ENCODE measurements at places on chromosomes 7 and 10. TPM values are rescaled to one million over a fixed set of nuclear protein-coding genes. Genes with fewer than 3 reads are reported as not detected.

Gene TLX1
- total RNA-seq = 1.3 TPM

Gene CTNNA3
- total RNA-seq = 15.5 TPM

Gene SRRM3
- total RNA-seq = 0.62 TPM

Gene CYP3A4
- not detected for total RNA-seq

Gene LIPF
- not detected for total RNA-seq

Gene INA
- total RNA-seq = 1.0 TPM

Gene THSD7A
- 10.6 TPM for total RNA-seq

Gene NUTM2D
- total RNA-seq = 3.5 TPM

Gene UBTD1
- 25.1 TPM for total RNA-seq

Gene CYP2E1
- total RNA-seq = 0.31 TPM

Gene SLC16A9
- 9.5 TPM for total RNA-seq

Gene MYH16
- total RNA-seq = not detected

Gene CLRN3
- not detected for total RNA-seq

DNA sequence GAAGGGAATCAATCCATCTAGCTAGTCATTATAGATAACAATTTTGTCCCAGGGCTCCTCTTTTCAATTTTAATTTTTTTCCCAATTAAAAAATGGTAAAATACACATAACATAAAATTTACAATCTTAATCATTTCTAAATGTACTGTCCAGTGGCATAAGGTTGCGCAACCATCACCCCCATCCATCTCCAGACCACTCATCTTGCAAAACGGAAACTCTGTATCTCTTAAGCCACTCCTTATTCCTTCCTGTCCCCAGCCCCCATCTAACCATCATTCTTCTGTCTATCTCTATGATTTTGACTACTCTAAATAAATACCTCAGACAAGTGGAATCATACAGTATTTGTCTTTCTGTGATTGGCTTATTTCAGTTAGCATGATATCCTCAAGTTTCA is 46.1 kb upstream of the RAB18 start:
- no peak for DNase-seq

GRCh38 chr7:22204312-22204711 is 152.6 kb downstream of the RAPGEF5 start:
- DNase-seq = no peak

GRCh38 chr7:32177232-32177631 is 107.0 kb upstream of the PDE1C start:
- DNase-seq = peak; percentile 29

GRCh38 chr7:26393818-26394217 is 102.2 kb downstream of the SNX10 start:
- DNase-seq = no peak

DNA sequence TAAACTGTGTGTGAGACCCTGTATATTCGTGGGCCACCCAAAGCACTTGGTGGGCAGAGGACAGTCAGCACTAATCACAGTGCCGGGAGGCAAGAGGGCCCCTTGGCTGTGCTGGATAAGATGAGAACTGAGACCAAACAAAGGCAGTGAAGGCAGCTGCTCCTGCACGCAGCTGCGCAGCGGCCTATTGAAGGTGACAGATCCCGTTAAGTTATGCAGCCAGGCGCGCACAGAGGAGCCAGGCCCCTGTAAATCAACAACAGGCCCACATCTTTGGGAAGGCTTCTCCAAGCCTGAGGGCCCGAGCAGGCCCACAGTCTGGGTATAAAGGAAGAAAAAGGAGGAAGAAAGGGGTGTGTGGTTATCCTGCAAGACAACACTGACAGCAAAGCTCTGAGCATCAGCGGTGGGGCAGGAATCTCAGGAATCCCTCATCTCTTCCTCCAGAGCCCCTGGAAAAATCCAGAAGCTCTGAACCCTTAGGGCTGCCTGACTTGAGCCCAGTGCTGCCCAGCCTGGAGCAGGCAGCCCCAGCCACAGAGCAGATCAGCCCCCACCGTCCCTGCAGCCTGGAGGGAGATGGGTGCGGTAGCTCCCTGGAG is 154.2 kb downstream of the ARHGAP12 start:
- peak; percentile 90 for DNase-seq

GRCh38 chr10:21334891-21335696 is 190.4 kb downstream of the SKIDA1 start:
- DNase-seq = peak; percentile 50

DNA sequence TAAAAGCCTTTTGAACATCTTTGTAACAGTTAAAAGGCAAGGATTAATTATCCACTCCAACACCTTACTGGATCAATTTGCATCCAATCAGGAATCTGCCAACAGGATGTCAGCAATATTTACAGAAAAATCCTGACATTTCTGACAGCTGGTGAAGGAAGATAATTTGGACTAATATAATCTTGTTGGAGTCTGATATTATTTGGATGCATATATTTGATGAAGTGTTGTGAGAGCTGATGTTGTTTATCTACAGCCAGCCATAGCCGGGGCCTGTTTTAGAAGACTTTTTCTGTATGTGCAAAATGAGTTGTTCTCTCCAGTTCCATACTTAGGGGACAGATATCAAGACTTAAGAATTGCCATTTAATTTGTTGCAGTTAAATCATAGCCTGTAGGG is 91.1 kb downstream of the GPR37 start:
- no peak for DNase-seq

DNA sequence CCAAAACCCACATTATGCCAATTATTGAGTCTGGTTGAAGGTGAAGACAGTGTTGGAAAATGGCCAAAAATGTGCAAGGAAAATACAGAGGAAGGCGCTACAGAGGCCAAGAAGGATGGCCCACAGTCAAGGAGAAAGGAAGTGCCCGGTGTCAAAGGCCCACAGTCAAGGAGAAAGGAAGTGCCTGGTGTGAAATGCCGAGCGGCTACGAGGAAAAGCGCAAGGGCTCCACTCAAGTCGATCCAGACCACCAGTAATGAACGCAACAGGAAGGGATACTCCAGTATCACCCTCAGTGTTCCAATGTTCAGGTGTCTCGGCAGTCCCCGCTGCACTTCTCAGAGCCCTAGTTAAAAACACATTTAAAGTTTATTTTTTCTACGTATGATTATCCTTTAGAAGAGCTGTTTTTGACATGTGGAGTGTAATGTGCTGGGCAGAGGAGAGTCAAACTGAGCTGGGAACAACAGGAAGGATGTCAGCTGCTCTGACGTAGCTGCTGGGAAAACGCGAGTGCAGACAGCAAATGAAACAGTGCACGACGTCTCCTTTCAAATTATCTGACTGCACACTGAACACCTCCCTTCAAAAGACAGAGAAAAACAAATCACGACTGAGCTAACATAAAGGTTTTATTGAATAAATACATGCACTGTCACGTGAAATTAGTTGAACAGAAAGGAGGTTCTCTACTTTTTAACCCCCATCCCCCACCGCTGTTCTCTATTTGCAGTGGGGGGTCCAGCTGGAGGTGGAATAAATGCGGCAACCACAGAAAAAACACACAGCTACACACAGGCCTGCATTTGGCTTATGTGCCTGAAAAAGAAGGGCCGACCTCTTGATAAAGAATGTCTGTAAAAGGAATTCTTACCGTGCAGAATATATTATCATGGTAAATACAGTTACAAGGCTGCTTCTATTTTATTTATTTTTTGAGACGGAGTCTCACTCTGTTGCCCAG is 26.1 kb upstream of the NCAPG2 start:
- peak; percentile 47 for DNase-seq

DNA sequence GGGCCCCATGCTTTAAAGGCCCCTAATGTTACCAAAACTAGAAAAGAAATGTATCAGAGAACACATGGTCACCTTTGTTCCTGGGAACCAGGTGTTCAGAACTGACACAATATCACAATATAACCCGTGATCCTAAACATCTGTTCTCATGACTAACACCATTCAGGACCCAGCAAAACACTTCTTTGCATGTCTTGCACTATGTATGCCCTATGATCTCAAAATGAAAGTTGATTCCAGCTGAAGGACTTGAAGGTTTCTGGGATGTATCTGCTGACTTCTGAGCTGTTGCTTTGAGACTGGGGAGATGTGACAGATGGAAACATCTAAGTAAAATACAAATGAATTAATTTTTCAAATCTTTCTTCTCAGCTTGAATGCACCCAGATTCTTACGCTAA is 37.5 kb upstream of the PIK3CG start:
- DNase-seq = no peak

DNA sequence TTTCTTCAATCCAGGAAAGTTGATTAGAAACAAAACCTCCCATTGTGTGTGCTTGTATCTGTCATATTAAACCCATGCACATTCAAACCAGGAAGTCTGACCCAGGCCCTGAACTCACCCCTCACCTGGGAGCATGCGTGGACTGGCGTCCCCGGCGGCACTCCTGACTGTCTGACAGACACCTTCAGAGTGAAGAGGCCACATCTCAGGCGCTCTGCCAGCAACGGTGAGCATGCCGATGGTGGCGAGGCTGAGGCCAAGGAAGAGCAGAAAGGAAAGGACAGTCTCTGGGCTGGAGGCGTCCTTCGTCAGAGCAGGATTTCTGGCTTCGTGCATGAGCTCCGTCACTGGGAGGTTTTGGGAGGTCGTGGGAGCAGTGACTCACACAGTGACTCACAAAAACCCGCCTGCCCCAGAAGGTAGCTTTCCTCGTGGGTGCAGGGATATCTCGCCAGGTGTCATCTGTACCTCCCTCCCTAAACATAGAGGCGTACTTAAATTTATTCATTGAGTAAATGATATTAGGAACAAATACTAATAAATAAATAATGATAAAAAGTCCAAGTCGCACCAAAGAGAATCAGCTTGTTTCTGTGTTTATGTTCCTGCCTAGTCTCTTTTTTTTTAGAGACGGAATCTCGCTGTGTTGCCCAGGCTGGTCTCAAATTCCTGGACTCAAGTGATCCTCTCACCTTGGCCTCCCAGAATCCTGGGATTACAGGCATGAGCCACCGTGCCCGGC is 13.5 kb downstream of the IQCE start:
- DNase-seq = no peak

- peak; percentile 89 for DNase-seq
These were observed 145.0 kb downstream of the ELFN1 start for GRCh38 chr7:1815051-1815481.

DNA sequence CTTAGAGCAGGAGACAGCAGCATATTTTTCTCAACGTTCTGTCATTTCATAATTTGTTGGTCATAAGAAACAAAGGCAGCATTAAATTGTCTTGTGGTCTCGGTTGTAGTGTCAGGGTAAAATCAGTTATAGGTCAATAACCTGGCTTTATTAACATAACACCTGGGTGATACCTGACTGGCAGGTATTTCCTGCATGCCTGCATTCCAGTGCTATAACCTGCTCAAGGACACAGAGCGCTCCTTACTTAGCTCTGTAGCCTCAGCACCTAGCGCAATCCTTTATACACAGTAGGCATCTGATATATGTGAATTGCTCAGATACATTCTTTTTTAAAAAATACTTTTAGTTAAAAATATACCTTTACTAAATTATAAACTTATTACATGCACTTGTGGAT is 38.9 kb upstream of the PRKG1 start:
- DNase-seq = no peak

DNA sequence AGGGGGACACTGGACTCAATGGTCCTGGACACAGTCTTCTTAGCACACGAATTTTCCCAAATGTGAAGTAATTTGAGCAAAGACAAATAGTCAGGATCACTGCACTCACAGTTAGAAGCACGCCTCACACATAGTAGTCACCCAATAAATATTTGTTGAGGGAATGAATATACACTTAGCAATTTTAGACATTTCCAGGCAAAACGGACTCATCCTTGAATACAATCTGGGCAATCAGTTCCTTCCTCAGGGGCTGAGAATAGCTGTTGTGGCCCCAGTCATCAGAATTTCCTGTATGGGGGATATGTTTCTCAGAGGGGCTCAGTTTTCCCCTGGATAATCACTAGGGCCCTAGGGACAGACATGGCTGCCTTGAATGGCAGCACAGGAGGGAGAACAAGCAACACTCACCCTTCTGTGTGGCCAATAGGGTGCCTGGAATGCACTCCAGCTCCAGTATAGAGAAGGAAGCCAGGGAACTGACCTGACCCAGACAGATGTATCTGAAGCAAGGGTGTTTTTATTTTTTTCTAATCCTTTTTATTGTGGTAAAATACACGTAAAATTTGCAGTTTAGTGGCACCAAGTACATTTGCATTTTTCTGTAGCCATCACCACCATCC is 282.7 kb upstream of the ZNF32 start:
- no peak for DNase-seq

GRCh38 chr7:38306914-38307313 is 33.5 kb upstream of the TARP start:
- no peak for DNase-seq

DNA sequence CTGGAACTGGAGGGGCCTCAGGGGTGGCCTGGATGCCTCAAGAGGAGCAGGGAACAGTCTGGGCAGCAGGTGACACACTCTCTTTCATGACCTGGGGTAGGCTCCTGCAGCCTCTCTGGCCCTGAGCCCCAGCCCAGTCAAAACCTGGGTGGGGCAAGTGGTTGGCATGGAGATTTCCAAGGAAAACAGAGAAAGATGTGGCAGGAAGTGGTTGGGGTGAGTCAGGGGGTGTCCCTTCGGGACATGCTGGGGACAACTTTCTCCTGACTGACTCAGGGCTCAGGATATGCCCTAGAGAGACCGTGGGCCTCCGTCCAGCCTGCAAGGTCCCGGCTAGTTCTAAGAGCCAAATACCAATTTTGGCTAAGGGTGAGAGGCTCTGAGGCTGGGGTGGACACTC is 2.9 kb downstream of the AQP1 start:
- no peak for DNase-seq

- DNase-seq = peak; percentile 29
These were observed 161.2 kb downstream of the TAX1BP1 start for GRCh38 chr7:27901028-27901760.

DNA sequence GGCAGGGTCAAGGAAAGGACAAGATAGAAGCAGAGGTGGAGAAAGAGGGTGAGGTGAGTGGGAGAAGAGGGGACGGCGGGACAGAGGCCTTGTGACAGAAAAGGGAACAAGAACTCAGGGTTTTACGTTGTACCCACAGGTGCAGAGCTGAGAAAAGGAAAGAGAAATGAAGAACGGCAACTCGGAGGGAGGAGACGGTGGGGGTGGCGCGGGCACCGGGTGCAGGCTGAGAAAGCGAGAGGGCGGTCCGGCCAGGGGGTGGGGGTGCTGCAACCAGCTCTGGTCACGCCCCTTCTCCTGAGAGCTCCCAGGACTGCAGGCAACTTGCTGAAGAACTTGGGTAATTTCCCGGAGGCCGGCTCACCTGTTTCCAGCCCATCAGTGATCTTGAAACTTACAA is 65.3 kb downstream of the CARD11 start:
- peak; percentile 55 for DNase-seq

- DNase-seq = peak; percentile 76
These were observed 6.1 kb upstream of the HOXA2 start for GRCh38 chr7:27108390-27109127.

- no peak for DNase-seq
These were observed 30.4 kb upstream of the DDC start for GRCh38 chr7:50595491-50596102.

- peak; percentile 25 for DNase-seq
These were observed 54.6 kb downstream of the TMEM178B start for GRCh38 chr7:141128506-141128905.

GRCh38 chr10:28186887-28187578 is 115.8 kb downstream of the MPP7 start:
- DNase-seq = no peak

GRCh38 chr7:4707217-4707741 is 25.2 kb downstream of the FOXK1 start:
- DNase-seq = no peak
